ENCODE measurements at places on chromosomes 12 and 14.

GRCh38 chr12:129885287-129885686 lies 18.5 kb downstream of the TMEM132D start:
- no peak for DNase-seq

DNA sequence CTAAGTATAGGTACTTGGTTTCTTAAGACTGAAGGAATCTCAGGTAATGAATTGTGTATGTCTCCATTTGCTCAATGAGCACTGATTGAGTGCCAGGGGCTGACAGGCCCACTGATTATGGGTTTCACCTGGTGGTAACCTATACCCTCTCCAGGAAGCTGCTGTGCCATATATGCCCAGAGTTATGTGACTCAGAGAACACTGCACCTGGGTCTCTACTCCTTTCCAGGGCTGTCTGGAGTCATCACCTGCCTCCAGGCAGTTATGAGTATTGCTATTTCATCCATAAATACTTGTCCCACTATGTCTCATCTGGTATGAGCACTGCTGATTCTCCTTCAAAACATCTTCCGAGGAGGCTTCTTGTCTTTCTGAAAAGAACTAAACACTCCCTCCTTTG lies 692.9 kb downstream of the BCL11B start:
- DNase-seq: no peak

DNA sequence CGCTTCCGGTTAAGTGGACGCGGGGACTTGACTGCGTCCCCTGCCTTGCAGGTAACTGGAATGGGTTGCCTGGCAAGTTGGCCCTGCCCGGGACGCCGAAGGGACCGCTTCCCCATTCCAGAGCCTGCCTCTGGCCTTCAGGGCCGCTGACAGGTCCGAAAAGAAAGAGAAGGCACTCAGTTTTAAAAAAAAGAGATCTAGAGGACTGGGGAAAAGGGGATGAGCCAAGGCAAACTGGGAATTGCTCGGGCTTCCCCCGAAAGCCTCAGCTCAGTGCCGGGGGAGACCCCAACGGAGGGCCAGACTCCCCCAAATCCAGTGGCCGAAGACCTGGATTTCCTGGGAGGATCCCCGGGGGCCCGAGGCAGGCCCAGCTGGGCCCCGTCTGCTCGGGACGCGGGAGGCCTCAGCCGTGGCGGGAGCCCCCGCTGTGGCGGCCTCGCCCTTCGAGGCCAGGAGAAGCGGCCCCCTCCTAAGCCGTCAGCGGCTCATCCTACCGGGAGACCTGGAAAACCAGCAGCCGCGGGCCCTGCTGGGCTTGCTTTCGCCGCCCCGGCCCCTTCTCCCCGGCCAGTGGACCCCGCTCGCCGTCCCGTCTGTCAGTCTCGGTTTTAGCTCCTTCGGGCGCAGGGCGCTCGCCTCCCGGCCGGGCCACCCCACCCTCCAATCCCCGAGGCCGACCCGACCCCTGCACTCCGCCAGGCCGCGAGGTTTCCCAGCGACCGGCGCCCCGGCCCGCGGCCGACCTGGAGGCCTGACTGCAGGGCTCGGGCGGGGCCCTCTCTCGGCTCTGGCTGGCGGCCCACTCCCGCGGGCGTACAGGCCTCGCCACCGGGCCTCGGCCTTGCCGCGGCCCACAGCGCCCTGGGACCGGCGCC lies 12.5 kb downstream of the OTX2 start:
- no peak for DNase-seq

DNA sequence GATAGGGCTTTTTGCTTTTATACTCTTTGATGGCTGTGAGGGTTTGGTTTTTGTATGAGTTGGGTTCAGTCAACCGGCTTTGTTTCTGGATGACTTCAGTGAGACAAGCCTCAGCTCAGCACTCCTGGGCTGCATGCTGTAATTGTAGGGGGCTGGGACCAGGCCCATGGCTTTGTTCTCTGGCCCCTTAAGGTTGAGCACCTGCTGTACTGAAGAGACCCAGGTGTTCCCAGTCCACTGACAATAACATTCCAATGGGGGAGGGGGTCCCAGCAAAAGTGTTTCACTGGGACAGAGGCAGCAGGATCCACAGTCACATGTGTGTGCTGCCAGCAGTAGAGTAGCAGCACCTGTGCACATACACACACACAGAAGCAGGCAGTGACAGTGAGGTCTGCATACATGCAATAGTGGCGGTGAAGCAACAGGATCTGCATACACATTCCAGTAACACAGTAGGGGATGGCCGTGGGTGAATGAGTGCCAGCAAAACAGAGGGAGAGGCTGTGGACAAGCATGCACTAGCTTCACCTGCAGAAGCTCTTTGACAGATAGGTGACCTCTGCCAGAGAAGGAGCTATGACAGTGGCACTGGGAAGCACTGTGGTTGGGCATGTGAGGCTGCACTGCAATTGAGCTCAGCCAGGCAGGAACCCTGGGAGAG lies 240.4 kb downstream of the ASCL1 start:
- no peak for DNase-seq

- DNase-seq: no peak
Observed at GRCh38 chr12:95231190-95231589, 13.6 kb downstream of the VEZT start.

DNA sequence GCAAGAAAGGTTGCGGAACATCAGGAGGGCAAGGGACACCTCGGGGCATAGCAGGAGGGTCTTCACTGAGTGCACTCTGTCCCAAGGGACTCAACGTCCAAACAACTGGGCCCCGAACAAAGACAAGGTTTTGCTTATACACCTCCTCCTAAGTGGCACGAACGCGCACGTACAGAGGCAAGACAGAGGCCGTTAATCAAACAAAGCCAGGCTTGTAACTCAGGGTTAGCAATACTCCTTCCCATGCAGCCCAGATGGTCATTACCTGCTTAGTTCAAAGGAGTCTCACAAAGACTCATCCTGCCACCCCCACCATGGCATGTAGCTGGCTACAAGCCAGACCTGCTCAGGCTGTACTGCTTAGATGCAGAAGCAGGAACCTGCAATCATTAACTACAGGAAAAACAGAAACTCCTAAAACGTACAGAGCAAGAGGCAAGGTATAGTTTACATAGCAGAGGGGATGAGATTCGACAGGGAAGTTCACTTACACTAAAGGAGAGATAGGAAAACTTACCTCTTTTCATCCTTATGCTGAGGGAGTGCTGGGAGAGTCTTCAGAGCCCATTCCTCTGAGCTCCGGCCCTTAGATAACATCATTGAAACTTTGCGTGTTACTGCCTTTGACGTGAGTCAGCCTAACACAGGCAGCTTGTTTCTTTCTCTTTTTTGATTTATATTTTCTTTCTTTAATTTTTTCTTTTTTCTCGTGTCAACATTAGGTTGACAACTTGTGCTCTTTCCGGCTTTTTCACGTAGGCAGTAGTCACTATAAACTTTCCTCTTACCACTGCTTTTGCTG lies 1319.1 kb downstream of the TMEM121 start:
- DNase-seq: no peak

DNA sequence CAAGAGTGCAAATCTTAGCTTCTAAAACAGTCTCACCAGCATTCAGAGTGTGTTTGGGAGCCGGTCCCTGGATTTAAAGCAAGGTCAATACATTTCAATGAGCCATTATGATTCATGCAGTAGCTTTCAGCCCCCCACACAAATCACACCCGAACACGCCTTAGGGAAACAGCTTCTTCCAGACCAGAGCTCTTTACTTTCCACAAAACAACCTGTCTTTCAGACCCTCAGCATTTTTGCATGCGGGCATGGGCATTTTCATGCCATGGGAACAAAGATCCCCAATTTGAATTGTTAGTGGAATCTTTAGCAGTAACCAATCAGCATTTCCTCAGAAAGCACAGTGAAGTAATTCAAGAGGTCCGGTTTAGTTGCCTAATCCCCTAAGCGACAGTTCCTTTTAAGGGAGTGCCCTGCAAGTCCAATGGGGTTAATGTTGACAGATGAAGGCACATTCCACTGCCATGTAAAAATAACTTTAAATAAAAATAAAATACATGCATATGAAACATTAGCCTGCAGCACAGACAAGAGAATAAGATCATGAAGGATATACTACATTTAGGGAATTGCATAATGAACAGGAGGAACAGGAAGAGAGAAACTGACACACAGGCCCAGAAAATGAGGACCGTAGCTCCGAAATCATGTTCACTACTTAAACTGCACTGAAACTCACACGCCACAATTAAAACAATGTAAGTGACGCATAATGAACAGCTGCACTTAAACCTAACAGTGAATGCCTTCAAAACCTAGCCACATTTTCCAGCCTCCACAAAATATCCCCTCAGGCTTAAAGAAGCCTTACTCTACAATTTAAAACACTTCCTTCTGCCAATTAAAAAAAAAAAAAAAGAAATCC lies 4.0 kb downstream of the VPS37B start:
- no peak for DNase-seq

DNA sequence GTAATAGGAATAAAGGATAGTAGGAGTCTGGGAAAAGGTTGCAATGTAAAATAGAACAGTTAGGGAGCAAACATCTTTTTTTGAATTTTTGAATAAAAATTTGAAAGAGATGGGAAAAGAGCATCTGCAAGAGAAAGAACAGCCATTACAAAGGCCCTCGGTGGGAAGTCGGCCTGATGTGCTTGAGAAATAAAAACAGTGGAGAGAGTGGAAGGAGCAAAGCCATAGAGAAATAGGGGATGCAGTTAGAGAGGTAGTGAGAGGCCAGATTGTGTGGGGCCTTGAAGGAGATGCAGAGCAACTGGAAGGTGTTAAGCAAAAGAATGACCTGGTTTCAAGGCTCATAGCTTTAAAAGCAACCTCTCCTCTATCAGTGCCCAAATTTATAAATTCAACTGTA lies 409.8 kb downstream of the RERGL start:
- DNase-seq: no peak

GRCh38 chr12:8912914-8913313 lies 1.4 kb upstream of the PHC1 start:
- no peak for DNase-seq

All from stimulated activated CD4-positive, alpha-beta T cell treated with anti-CD3 and anti-CD28 coated beads, Interleukin-1b, Interleukin-23, amount 100 ng/mL, for 1 hour (primary cell).